ENCODE measurements at places on chromosomes 4 and X. TPM values are rescaled to one million over a fixed set of nuclear protein-coding genes. Genes with fewer than 3 reads are reported as not detected.

LRIT3 gene
- total RNA-seq = 0.23 TPM

P2RY4 gene
- 0.34 TPM for total RNA-seq

ADH1A gene
- total RNA-seq = not detected

GAGE2A gene
- total RNA-seq = not detected

RIPPLY1 gene
- not detected for total RNA-seq

FABP2 gene
- total RNA-seq = not detected

SPATA4 gene
- total RNA-seq = not detected

Data from activated CD8-positive, alpha-beta memory T cell treated with anti-CD3 and anti-CD28 coated beads for 36 hours (primary cell).